ENCODE measurements at places on chromosomes 7 and 10.

DNA sequence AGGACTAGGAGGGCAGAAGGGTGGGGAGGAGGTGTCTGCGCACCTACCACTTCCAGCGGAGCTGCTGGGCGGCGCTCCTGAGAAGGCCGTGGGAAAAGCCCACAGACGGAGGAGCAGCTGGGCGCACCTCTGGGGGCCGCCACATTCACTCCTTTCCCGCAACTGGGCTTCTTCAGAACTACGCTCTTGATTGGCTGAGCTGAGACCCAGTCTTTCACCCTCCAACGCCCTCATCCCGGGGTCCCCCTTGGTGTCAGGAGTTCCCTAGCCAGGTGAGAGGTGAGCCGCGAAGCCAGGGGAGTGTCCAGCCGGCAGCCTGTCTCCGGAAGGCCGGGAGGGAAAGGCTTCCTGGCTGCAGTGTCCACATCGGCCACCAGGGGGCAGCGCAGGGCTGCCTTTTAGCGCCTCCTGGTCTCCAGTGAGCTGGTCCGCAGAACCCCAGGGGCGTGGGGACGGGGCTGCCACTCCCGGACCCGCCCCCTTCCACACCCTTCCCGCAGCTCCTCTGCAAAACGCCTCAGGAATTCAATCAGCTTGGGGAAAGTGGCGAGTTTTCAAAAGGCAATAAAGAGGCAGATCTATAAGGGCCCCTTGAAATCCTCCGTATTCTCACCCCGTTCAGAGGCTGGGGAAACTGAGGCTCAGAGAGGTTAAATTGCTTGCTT, 98.8 kb downstream of the CHST15 start:
- peak; percentile 61 for DNase-seq

DNA sequence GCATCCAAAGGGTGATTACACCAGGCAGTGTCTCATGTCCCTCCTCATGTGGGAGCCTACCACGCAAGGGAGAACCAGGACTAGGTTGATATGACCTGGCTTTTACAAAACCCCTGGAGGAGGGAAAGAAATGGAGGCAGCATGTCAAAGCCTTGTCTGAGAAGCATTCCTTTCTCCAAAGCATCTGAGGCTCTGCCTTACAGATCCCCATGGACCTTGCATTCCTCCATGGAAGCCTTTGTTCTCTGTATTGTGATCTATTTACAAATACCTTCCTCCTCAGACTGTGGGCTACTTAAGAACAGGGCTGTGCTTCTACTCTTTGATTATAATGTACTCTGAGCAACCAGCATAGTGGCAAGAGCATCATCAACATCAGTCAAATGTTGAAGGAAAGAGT, 197.0 kb downstream of the PLXNA4 start:
- no peak for DNase-seq

DNA sequence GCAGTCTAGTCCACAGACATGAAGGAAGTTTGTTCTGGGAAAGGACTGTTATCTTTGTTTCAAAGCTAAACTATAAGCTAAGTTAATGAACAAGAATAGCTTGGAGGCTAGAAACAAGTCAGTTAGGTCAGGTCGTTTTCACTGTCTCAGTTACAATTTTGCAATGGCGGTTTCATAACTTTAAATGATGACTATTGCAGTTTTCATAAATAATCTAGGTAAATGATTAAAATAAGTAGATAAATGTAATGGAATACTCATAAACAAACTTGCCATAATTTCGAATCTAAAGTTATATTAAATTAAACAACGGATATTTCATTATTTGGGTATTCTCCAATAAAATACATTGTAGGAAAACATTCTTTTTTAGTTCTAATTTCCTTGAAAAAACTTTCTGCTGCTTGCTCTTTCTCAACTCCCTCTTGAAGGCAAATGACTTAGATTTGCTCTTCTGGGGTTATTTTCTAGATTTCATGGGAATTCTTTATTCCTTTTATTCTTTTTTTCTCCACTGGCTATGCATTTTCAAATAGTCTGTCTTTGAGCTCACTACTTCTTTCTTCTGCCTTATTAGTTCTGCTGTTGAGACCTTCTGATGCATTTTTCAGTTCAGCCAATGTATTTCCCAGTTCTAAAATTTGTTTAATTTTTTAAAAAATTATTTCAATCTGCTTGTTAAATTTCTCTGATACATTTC, 103.8 kb upstream of the APBB1IP start:
- DNase-seq = no peak

DNA sequence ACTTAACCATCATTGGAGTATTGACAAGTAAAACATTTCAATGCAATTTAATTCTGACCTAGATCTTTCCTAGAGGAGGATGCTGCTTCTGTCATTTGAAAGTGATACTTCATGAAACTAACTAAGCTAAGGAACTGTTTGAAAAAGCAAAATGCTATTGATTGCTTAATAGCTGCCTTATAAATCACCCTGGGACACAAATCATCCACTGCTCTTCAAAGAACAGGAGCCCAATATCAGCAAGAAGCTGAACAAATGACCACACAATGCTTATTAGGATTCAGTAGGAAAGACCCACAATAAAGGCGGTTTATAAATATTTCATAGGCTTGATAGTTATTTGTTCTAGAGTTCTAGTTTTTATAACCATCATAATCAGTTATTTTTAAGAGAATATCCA, 216.3 kb downstream of the TEX36 start:
- DNase-seq = no peak

DNA sequence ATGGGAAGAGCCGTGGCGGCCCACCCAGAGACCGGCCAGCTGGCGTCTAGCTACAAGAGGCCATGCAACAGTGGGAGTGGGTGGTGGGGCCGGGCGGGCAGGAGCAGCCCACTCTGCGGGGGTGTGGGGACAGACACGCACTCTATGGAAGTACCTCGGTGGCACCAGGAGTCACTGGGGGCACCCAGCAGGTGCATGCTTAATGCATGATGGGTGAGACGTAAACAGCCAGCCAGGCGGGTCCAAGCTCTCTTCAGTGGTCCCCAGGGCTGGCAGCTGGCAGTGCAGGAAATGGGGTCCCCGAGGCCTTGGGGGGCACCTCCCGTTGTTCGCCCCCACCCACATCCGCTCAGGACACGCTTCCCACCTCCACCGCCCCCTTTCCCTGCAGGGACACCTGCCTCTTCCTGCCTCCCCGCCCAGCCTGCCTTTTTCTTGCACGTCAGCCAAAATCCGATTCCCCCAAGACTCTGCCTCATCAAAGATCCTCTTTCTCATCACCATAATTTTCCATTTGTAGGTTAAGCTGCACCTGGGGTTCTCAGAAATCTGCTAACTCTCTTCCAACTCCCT, 22.6 kb upstream of the PSMG3 start:
- DNase-seq = no peak

DNA sequence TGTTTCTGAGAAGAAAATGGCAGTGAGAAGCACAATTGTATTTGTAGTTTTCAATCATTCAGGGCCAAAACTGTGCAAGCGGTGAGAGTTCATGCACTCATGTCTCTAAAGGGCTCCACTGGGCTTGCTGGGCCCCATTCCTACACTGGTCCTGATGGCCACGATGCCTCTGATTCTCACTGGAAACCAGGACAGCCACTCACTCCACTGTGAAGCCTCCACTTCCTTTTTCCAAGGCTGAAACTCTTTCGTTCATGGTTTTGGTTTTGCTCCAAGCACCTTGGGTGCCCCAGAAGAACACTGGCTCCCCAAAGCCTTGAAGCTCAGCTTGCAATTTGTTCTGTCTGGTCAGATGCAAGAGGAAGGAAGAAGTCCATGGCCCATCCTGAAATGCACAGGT, 390.0 kb upstream of the MKI67 start:
- DNase-seq = no peak

DNA sequence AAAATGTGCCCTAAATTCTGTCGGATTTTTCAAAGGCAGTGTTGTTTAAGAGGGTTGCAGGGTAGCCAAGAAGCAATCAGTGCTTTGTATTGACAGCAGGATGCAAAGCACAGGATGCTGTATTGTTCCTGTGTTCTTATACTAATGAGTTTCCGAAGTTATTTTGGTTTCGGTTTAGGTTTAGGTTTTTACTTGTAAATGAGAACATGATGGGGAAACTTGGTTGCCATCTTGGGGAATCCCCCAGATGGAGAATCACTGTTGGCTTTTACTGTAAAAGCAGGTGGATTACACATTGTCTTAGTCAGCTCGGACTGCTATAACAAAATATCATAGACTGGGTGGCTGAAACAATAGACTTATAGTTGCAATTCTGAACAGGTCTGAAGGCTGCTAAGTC, 72.1 kb downstream of the INHBA start:
- no peak for DNase-seq

DNA sequence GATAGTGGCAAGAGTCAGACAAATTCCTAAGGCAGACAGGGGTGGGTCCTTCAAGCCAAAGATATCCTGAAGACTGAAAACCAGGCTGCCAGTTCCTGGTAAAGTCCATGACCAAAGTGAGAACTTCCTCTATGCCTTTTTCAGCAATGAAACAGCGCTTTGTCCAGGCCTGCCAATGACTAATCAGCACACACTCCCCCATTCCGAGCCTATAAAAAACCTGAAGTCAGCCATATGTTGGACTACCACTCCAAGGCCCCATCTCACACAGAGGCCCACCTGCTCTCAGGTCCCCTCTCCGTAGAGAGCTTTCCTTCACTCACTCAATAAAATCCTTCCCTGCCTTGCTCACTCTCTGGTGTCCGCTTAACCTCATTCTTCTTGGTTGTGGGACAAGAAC, 402.2 kb downstream of the ANKRD7 start:
- no peak for DNase-seq

- DNase-seq = no peak
Measured at GRCh38 chr10:22911889-22912762, 15.7 kb upstream of the ARMC3 start.

DNA sequence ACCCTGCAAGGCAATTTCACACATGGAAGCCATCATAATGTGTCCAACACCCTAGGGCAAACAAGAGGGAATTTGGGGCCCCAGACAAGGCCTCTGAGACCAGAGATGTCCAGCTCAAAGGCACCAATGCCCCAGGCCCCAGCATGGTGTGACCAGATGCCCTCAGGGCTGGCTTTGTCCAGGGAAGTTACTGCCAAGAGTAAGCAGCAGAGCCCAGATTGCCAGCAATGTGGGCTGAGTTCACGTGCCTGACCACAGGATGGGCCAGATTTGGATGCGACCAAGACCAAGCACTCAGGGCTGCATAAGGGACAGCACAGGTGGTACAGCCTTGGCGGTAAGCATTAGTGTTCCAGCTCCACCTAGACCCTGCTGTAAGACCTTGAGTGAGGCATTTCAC, 12.7 kb downstream of the MYOF start:
- no peak for DNase-seq

DNA sequence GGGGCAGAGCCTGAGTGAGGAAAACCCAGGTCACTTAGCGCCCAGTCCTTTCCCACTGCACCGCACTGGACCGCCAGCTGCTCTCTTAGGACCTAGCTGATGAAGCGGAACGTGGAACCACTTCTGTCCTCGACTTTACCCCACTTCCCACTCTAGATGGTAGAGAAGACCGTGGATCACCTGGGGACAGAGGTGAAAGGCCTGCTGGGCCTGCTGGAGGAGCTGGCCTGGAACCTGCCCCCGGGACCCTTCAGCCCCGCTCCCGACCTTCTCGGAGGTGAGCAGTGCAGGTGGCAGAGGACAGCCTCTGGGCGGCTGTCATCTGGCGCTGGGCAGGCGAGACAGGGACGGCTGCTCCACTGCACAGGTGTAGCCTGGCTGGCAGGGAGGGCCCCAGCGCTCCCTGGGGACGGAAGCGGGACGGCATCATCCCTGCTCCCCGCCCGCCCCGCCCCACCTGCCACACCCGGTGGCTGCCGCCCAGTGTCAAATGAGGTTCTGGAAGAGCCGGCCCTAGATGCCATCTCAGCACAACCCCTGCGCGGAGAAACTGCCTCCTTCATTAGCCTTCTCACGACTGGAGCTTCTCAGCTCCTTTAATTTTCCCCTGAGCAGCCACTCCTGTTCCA, 11.7 kb downstream of the PLAC9 start:
- no peak for DNase-seq

DNA sequence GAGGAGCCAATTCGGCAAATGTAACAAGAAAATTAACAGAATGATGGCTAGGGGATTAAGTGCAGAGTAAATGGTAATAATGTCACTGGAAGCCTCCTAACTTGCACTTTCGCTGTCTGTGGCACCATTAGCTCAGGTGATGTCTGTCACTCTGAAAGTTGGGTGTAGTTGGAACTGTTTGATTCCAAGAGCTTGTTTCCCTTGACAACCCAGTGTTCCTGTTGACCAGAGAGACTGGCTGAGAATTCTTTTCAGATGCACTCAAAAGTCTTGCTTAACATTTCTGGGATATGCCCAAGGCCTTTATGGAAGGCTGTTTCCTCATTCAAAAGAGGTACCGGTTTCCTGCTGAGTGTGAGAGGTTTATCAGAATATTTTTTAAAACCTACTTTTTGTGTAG, 49.6 kb downstream of the PLPP4 start:
- no peak for DNase-seq

DNA sequence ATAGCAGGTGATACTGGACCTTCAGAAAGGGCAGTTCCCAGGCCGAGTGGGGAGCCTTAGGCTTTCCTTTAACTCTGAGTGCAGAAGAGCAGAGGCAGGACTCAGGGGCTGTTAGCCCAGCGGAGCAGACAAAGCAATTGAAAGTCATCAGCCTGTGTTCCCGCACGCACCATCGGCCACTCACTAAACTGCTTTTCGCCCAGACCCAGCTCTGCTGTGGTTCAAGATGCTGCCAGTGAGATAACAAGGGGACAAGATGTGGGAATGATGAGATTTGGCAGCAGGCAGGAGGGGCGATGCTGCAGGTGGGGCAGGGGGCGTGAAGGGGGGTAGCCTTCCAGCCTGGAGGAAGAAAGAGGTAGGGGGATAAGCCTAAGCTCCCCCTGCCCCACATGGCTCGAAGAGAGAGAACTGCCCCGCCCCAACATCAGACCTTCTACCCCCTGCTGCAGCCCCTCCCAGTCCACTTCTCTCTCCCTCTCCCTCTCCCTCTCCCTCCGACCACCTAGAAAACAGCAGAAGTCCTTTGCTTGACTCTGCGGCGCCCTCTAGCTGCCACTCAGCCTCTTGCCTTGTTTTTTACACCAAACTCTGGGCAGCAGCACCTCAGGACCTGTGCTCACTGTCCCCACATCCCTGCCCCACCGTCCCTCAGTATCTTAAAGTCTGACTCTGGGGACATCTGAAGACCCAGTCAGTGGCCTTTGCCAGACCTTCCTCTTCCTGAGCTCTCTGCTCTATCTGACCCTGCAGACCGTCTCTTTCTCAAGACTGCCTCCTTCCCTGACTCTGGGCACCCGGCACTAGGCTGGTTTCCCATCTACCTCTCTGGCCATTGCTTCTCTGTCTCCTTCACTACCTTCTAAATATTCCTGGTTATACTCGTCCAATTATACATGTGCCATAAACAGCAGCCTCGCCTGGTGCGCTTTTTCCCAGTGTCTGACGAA, 110.5 kb downstream of the C10orf105 start:
- DNase-seq = peak; percentile 43
